Activated T-helper 9 cell treated with anti-CD3 and anti-CD28 coated beads, Interleukin-2, amount 50 U/mL, for 16 hours (primary cell): ENCODE measurements at places on chromosomes 1 and 21.

DNA sequence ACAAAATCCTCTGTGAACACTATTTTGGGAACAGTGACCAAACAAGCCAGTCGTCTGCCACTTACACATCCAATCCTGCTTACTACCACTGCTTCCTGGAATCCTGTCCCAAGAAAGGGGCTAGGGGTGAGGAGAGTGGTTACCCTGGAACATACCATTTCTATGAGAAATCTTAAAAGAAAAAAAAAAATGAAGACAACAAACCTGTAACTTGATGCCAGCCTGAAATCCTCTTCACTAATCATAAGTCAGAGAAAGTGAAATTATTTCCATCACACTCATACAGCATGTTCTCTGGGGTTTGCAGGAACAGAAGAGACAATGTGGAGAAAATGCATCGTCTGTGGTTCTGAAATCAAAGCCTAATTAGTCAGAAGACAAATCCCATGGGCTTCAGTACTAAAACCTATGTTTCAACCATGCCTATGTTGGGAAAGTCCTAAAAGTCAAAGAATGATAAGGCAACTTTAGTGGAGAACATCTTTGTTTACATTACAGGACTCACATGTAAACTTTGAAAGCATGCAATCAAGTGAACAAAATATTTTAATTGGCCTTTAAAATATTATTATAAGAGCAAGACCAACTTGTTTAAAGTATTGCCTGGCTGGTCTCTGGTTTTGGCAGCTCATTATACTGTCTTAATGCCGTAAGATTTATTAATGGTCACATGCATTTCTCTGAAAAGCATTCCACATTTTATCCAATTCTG lies 220.7 kb downstream of the LTN1 start:
- DNase-seq: no peak

- DNase-seq: no peak
These were observed 26.9 kb downstream of the INAVA start for GRCh38 chr1:200921571-200922110.

GRCh38 chr1:58989845-58990244 lies 206.0 kb upstream of the JUN start:
- no peak for DNase-seq

- no peak for DNase-seq
These were observed 618 bp upstream of the SERTAD4 start for GRCh38 chr1:210231846-210232510.

- no peak for DNase-seq
These were observed 151.2 kb downstream of the MATN1 start for GRCh38 chr1:30572192-30572591.

GRCh38 chr1:234617986-234618736 lies 8.2 kb upstream of the IRF2BP2 start:
- no peak for DNase-seq

DNA sequence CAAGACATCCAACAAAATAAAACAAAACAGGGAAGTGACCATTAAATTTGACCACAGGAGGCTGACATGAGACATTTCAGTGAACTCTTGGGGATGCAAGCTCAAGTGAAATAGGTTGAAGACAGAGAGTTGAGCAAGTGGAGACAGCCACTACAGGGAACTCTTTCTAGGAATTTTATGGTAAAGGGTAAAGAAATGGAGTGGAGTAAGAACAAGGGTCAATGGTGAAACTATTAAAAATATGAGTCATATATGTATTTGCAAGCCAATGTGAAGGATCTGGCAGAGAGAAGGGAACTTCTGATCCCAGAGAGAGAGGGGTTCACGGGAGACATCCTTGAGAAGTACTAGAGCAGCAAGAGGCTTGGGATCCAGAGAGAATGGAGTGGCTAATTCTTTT lies 9.1 kb upstream of the TRABD2B start:
- no peak for DNase-seq

DNA sequence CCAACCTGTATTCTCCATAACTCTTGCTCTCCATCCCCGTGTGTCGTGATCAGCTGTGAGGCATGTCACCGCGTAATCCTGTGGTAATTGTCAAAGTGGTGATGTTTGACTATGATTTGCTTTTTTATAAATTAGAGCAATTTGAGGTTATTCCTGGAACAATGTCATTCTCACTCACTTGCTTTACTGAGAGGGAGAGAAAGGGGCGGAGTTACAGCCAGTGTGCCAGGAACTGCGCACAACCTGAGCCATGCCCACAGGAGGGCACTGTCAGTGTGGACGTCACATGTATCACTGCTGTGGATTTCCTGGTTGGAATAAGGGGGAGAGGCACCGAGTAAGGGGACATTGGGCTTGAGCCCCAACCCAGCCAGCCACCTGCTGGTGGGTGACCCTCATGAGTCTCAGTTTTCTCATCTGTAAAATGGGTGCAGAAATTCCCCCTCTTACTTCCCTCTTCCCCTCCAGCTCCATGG lies 6.9 kb downstream of the ADGRB2 start:
- DNase-seq: no peak
